ENCODE measurements at places on chromosomes 11 and 22.

GRCh38 chr11:113874581-113875233 is 665 bp downstream of the USP28 start:
- peak overlapping the region; percentile 64 for H3K27ac ChIP-seq
- H3K27me3 ChIP-seq: no peaks in the 10 kb centered on the region
- H3K36me3 ChIP-seq: no peaks in the 10 kb centered on the region
- peaks cover 46% of the 10 kb centered on the region for H3K4me1 ChIP-seq
- H3K4me3 ChIP-seq: peak overlapping the region; percentile 73

DNA sequence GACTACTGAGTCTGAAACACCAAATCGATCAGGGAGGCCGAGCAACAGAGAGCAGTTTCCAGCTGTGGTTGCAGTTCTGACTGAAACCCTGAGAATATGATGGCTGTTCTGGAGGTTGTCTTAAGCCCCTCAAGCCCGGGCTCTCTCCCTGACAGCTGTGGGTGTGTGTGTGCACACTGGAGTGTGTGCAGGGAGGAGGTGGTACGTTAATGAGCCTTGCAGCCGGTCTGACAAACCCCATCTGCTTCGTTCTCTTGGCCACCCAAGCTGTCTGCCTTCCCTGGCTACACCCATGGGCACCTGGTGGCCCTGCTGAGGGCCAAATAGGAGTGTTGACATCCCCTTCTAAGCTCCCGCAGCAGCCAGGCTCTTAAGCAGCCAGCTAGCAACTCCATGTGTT is 189.8 kb downstream of the KIRREL3 start:
- H3K4me3 ChIP-seq: no peak overlapping the region
- peaks cover 26% of the 10 kb centered on the region for H3K27me3 ChIP-seq
- no peak overlapping the region for H3K27ac ChIP-seq
- DNase-seq: no peak

DNA sequence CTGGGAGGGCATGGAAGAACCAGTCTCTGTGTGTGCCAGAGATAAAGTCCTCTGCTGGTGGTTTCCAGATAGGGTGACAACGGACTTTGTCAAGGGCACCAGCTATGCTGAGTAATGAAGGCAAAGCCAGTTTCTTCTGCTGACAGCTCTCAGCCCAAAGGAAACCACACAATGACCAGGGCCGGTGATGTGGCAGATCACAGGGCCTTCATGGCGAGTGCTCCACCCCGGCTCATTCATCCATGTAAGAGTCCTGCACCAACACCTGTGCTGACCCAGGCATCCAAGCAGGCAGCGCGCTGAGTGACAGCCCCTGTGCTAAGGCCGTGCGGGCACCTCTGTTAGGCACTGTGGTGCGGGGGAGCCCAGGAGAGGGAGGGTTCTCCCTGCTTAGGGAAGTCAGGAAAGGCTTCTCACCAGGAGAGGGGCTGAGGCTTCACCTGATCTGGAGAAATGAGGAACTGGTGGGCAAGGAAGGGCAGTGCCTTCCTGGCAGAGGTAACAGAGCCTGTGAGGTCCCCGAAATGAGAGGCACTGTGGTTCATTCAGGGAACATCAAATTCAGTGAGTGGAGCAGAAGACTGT is 33.8 kb downstream of the TP53I11 start:
- no peak for DNase-seq
- H3K4me1 ChIP-seq: peaks cover 2% of the 10 kb centered on the region
- H3K27ac ChIP-seq: no peak overlapping the region
- no peak overlapping the region for H3K4me3 ChIP-seq
- H3K36me3 ChIP-seq: no peaks in the 10 kb centered on the region
- no peaks in the 10 kb centered on the region for H3K27me3 ChIP-seq

GRCh38 chr11:65210361-65210731 is 28.6 kb downstream of the CAPN1 start:
- H3K36me3 ChIP-seq: peaks cover 22% of the 10 kb centered on the region
- H3K27ac ChIP-seq: no peak overlapping the region
- no peak for DNase-seq

- H3K27me3 ChIP-seq: peaks cover 94% of the 10 kb centered on the region
- no peak for DNase-seq
- H3K4me3 ChIP-seq: peak overlapping the region; percentile 16
- H3K27ac ChIP-seq: no peak overlapping the region
Observed at GRCh38 chr22:37334859-37335805, 52.8 kb downstream of the CYTH4 start.

DNA sequence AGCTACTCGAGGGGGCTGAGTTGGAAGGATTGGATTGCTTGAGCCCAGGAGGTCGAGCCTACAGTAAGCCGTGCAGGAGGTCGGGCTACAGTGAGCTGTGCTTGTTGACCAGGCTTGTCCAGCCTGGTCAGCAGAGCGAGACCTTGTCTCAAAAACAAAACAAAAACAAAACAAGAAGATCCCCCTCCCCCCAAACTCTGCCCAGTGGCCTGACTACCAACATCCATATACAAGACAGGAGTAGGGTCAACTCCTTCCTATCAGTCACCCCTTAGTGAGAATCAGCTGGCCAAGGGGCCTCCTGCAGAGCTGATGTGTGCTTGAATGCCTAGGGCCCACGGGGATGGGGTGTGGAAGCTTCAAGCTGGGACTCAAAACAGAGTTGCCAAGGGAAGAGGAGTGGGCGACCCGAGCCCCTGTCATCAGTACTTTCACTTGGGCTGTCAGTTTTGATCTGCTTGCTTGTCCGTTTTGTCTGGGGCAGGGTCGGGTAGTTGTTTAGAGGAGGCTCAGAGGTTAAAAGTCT is 942 bp upstream of the TSPAN18 start:
- peak overlapping the region; percentile 72 for H3K27ac ChIP-seq
- peaks cover 32% of the 10 kb centered on the region for H3K27me3 ChIP-seq
- no peaks in the 10 kb centered on the region for H3K36me3 ChIP-seq
- DNase-seq: no peak
